ENCODE measurements at places on chromosomes 6 and 20.
A peak's percentile ranks its signal among the peaks of the same experiment; 100 is the strongest.

DNA sequence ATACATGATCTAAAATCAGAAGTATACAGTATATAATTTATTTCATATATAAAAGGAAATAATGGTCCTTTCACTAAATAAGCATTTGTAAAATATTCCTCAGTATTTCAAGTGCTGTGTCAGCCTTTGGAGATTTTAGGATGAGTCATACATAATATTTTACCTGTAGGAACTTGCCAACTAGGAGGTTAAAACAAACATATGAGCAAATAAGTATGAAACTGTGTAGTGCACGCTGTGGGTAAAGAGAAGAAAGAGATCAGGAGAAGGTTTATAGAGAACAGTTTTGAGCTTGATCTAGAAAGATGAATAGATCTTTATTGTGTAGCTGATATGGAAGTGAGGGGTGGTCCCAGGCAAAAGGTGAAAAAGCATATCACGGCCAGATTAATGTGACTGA, 169.9 kb upstream of the RNF217 start:
- DNase-seq: no peak

- no peak for DNase-seq
Observed at GRCh38 chr6:4728436-4728769, 47.8 kb upstream of the CDYL start.

DNA sequence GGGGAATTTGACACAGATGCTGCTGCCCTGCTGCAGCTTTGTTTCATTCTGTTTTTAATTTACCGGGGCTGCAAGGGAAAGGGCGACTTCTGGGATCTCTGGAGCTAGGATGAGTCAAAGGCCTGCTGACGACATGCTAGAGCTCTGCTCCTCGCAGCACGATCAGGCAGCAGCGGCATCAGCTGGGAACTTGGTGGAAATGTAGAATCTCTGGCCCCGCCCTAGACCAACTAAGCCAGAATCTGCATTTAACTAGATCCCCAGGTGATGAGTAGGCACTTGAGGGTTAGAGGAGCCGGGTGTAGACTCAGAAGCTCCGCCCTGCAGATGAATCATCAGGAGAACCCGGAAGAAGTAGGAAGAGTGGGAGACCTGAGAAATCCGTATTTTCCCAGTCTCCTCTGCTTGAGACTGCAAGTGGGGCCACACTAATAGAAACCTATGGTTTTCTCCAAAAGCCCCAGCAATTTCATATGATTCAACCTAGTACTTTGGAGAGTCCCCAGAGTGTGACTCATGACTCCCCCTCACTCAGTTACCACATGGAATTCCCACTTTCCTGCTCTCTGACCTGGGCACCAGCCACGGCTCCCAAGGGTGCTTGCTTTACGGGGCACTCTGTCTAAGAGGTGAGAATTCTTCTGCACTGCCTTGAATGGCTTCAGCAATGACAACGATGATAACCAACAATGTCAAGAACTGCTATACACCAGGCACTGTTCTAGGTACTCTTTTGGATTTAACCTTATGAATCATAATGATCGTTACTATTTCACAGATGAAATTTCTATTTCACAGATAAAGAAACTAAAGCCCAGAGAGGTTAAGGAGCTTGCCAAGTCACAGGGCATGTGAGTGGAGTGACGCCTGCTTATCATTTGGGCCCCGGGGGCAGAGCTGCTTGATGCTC, 18.1 kb downstream of the TUBB2B start:
- peak; percentile 95 for DNase-seq

DNA sequence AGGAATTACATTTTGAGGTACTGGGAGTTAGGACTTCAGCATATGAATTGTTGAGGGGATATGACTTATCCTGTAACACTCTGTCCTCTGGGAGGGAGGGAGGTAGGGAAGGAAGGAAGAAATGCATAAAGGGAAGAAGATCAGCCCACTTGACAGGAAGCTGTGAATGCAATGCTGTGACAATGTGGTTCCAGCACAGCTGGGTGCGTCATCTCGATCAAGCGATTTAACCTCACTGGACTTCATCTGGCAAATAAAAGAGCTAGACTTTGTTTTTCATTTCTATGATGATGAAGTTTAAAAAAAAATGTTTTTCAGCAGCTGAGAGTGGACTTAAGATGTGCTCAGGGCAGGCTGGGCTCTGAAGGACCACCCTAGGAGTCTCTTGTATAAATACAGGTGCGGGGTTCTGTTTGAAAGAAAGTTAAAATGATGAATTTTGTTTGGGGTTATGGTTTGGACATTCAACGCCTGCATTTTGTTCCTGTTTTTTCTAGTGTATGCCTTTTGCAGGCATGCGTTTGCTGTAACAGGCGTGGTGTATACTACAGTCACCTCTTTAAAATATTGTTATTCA, 178.1 kb downstream of the RIMS1 start:
- DNase-seq: no peak

DNA sequence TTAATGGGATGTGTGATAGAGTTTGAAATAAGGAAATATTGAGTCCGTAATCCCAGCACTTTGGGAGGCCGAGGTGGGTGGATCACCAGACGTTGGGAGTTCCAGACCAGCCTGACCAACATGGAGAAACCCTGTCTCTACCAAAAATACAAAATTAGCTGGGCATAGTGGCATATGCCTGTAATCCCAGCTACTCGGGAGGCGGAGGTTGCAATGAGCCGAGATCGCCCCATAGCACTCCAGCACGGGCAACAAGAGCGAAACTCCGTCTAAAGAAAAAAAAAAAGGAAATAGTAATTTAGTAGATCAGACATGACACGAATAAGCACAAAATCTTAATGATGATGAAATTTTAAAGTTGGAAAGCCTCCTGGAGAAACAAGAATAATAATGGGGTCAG, 14.8 kb downstream of the GJA1 start:
- DNase-seq: no peak

DNA sequence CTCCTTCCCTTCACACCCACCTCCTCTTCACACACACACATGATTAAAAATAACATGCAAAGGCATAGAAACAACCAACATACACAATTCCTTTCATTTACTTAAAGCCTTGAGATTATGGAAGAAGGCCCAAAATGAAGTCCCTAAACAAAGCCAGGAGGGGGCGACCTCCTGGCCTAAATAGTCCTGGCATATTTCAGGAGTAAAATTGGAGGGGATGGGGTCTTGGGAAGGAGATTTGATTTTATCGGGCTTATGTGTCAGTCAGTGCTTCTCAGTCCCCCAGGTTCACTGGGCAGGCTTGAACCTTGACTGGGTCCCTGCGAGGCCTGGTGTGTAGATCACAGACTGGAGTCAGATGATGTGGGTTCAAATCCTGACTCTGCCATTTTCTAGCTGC, 266.4 kb downstream of the SAMD5 start:
- DNase-seq: peak; percentile 32

DNA sequence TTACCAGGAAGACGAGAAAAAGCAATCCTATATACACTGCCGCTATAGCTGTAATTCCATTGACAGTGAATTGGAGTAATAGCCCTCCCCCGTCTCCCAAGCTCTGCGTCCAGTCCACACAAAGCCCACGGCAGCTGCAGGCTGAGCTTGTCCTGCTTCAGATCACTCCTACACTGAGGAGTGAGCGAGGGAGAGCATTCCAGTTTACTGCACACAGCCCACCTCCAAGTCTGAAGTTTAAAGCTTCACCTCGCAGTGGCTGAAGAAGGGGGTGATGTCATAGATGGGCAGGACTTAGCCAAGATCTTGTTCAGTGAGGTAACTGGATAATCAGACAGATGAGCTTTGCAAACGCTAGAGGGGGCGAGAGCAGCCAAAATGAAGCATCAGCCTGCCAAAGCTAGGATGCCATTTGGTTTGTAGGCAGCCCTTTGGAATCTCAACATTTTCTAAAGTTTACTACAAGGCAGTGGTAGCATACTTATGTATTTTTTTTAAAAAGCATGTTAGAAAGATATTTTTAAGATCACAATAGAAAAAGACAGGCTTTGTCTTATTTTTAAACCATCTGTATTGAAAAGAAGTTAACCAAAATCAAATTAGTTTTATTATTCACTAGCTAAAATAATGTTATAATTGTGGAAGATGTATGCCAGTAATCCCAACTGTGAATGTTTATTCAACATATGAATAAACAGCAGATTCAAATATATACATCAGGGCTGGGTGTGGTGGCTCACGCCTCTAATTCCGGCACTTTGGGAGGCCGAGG, at the start of gene FLRT3:
Gene FLRT3, minus strand, starts transcription at position 213 of the 772 bp plus-strand sequence. CDS start 10,106 bp downstream, outside the sequence.
- peak; percentile 88 for DNase-seq

DNA sequence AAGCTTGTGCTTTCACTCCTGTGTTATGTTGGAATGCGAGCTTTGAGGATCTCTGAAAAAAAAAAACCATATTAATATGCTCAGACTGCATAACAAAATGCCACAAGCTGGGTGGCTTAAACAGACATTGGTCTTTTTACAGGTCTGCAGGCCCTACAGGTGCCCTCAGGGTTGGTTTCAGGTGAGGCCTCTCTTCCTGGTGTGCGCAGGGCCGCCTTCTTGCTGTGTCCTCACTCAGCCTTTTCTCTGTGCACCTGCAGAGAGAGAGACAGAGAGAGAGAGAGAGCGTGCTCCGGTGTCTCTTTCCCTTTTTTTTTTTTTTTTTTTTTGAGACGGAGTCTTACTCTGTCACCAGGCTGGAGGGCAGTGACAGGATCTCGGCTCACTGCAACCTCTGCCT, 114.1 kb upstream of the SNX9 start:
- DNase-seq: no peak

DNA sequence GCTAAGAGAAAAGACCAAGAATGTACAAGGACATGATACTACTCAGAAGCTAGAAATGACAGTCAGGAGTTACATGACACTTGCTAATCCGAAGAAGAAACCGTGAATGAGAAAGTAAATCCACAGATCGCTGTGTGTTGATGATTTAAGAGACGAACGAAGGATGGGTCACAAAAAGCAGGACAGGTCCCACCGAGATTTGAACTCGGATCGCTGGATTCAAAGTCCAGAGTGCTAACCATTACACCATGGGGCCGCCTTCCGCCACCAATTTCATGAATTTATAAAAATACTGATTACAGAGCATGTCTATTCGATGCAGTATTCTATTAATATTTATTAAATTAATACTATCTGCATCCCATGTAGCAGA, 54.0 kb upstream of the BTN3A2 start:
- DNase-seq: no peak

DNA sequence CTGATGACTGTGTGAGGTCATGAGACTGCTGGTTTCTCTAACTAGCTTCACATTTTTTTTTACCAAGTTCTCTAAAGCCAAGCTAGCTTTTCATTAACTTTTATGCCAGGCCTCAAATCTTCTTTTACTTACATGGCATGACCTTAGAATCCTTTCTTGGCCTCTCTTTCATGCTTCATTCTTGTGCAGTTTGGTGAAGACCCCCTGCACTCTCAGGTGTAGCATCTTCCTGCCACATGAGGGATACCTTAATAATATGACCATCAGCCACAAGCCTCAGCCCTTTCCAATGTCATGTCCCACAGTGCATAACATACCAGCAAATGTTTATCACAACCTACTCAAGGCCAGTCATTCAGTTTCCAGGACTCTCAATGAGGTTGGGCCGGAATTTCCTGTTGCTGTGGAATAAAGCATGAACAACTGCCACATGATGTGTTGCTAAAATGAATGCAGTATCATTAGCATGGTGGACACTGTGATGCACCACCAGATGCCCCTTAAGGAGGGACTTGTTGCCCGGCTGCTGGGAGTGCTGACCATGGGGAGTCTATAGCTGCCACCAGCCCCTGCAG, 72.2 kb downstream of the RIN2 start:
- DNase-seq: no peak

- DNase-seq: no peak
Observed at GRCh38 chr6:73937805-73938204, 241.8 kb downstream of the CD109 start.

DNA sequence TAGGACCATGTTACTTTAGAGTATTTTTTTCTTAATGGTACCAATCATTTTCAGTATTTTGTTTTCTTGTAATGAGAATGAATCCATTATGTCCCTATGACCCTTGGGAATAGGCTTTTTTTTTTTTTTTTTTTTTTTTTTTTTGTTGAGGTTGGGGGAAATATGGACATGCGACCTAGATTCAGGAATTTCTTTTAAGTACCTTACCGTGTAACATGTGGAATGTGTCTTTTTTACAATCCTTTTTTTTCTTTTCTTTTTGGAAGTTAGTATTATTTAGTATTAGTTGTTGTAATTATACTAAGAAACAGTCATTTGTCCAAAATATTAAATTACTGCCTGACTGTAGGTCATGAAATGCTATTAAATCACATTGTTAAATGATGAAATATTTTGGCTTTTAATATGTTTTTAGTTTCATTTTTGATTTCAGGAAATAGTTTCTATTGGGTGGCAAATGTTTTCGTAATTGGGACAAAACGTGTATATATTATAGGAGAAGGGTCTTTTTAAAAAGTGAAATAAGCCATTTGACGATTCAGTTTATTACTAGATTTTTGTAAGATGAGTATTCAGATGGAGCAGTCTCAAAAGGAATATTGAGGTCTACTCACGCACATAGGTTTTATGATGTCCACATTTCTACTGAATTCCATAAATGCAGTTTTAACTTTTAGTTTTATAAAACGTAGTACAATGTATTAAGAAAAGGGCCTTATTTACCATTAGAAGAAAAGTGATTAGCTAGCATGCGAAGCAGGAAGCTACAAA, 4.9 kb downstream of the ARID1B start:
- no peak for DNase-seq

GRCh38 chr20:50824137-50824536, 29.3 kb downstream of the BCAS4 start:
- no peak for DNase-seq

GRCh38 chr6:37373822-37374471, 20.2 kb downstream of the RNF8 start:
- DNase-seq: no peak

GRCh38 chr6:131424016-131424415, 149.0 kb upstream of the ARG1 start:
- no peak for DNase-seq

GRCh38 chr6:4301871-4302270, 166.5 kb upstream of the ECI2 start:
- DNase-seq: no peak

GRCh38 chr20:1191299-1191698, 6.5 kb upstream of the TMEM74B start:
- DNase-seq: no peak

All from H9 (cell line).